ENCODE measurements at places on chromosomes 2 and 18. TPM values are rescaled to one million over a fixed set of nuclear protein-coding genes. Genes with fewer than 3 reads are reported as not detected.

WDPCP gene
- total RNA-seq: 4.6 TPM

LYG2 gene
- total RNA-seq: not detected

FEV gene
- not detected for total RNA-seq

CAPN13 gene
- not detected for total RNA-seq

LYPD6 gene
- 1.7 TPM for total RNA-seq

QPCT gene
- 21.2 TPM for total RNA-seq

IHH gene
- not detected for total RNA-seq
